ENCODE measurements at places on chromosomes 3 and 15.

GRCh38 chr3:61092870-61093269, 158.4 kb downstream of the FHIT start:
- DNase-seq, result no peak

DNA sequence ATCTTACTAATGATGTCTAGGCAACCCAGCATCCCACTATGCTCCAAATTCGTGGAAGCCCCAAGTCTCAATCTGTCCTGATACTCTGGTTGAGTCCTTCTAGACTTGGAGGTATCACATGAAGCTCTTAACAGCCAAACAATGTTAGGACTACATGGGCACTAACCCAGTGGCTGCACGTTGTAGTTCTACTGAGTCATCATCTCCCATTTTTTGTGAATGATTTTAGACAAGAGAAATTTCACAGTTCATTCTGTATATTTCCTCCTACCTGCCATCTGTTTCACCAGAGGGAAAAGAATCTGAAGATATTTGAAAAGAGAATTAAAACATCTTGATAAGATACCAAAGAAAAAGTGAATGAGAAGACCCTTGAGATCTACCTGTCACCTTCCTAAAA, 9.8 kb upstream of the WWTR1 start:
- no peak for DNase-seq

GRCh38 chr3:12545473-12545791, at the start of gene MKRN2OS:
TSS of gene MKRN2OS (minus strand) at chr3:12545499. CDS start at chr3:12545464, 35 bp downstream.
- no peak for DNase-seq

DNA sequence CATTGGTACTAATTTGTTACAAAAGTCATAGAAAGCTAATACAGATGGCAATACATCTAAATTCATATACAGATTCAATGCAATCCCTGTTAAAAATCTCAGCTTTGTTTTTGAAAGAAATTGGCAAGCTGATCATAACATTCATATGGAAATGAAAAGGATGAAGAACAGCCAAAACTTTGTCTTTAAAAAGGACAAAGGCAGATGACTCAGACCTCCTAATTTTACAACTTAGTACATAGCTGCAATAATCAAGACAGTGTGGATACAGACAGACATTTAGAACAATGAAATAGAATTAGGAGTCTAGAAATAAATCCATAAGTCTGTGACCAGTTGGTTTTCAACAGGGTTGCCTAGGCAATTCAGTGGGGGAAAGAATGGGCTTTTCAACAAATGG, 63.3 kb downstream of the AQP9 start:
- DNase-seq, result no peak

DNA sequence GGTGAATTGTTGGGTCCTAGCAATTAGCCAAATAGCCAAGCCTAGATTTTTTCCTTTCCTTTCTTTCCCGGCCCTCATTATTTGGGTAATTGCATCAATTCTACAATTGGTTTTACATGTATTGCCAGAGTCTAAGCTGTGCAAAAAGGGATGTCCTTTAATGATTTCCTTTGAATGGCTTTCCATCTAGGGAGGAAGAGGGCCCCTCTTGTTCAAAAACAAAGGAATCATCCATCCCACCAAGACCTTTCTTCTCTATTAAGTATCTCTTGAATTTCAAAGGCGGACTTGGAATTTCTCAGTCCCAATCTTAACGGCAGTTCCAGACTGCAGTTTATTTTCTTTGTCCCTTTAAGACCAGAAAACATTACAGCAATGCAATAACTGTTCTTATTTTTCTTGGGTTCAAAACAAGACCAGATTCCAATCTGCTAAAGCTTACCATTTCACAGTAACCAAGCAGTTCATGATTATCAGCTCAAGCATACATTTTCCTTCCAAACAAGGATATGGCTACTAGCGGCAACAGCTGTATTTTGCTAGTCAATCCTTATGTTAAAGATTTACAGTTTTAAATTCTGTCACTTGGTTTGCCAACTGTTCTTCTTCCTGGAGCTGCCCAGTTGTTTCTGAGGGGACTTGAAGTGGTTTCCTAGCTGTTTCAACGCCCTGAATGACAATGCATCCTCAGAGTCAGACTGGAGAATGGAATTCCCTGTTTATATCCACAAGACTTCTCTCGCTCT, 91.4 kb upstream of the LRIG1 start:
- DNase-seq, result no peak

- no peak for DNase-seq
Measured at GRCh38 chr15:85616549-85617110, 178.1 kb downstream of the KLHL25 start.

- DNase-seq, result no peak
Measured at GRCh38 chr3:46998121-46998851, 18.8 kb downstream of the NBEAL2 start.

GRCh38 chr15:39554746-39555387, 26.0 kb upstream of the THBS1 start:
- DNase-seq, result no peak

DNA sequence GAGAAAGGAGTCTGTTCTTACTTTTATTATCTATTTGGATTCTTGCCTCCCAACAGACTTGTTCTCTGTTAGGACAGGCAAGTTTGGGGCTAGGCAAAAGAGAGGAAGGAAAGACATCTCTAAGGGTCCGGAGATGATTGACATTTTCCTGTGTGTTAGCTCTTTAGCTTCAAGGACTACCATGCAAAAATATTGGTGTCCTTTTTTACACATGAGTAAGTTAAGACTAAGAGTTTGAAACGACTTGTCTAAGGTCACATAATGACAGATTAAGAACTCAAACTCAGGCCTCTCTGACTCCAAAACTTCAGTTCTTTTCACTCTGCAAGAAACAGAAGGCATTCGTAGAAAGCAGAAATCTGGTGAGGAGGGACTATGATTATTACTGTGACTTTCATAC, 5.9 kb downstream of the LMCD1 start:
- no peak for DNase-seq

DNA sequence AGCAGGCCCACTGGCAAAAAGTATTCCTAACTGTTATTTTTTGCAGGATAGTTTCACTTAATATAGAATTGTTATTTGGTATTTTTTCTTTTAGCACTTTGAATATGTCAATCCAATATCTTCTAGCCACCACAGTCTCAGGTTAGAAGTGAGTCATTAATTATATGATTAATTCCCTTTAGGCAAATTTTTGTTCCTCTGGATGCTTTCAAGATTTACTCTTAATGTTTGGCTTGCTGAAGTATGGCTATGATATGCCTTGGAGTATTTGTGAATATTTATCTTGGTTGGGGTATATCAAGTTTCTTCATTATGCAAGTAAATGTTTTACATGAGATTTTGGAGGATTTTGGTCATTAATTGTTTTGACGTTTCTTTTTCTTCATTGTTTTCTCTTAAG, 152.1 kb upstream of the ALCAM start:
- DNase-seq, result no peak

GRCh38 chr3:43867436-43868072, 176.8 kb downstream of the ABHD5 start:
- no peak for DNase-seq

Measured in NCI-H774 (cell line).